ENCODE measurements at places on chromosomes 12 and 14. TPM values are rescaled to one million over a fixed set of nuclear protein-coding genes. Genes with fewer than 3 reads are reported as not detected.

The NANOG gene
- not detected for total RNA-seq

The MYBPC1 gene
- total RNA-seq: not detected

The ANKRD52 gene
- 42.1 TPM for total RNA-seq

The POTEG gene
- not detected for total RNA-seq

The CBLN3 gene
- total RNA-seq: 1.1 TPM

The GLS2 gene
- 0.20 TPM for total RNA-seq

The PLEKHG7 gene
- total RNA-seq: not detected

The EPS8 gene
- total RNA-seq: 55.2 TPM

The PRORP gene
- 42.9 TPM for total RNA-seq

The GLT8D2 gene
- 0.20 TPM for total RNA-seq

The PSMA6 gene
- total RNA-seq: 319 TPM

The CRIP1 gene
- total RNA-seq: 1,791 TPM

The PRB3 gene
- not detected for total RNA-seq

The PAPLN gene
- total RNA-seq: 5.6 TPM

The LBHD2 gene
- not detected for total RNA-seq

The TPH2 gene
- not detected for total RNA-seq

The GPR68 gene
- 0.18 TPM for total RNA-seq

The ACSS3 gene
- total RNA-seq: not detected

The CLEC7A gene
- total RNA-seq: not detected

The NGB gene
- not detected for total RNA-seq

The NYNRIN gene
- total RNA-seq: 0.39 TPM

The PPFIA2 gene
- not detected for total RNA-seq

The GPR135 gene
- total RNA-seq: 0.70 TPM

The PLA2G1B gene
- not detected for total RNA-seq

The DAZAP2 gene
- 325 TPM for total RNA-seq

The IGFBP6 gene
- total RNA-seq: 242 TPM

The FCF1 gene
- 46.5 TPM for total RNA-seq

The OTUB2 gene
- total RNA-seq: 3.0 TPM

The NKX2-1 gene
- 0.10 TPM for total RNA-seq

The MIP gene
- not detected for total RNA-seq

The C1R gene
- total RNA-seq: 49.7 TPM

The B3GNT4 gene
- total RNA-seq: 0.86 TPM

The CYP27B1 gene
- 2.0 TPM for total RNA-seq

The OLR1 gene
- 0.73 TPM for total RNA-seq

The NDUFB1 gene
- total RNA-seq: 330 TPM

The PDZRN4 gene
- 0.05 TPM for total RNA-seq

The ZNF605 gene
- total RNA-seq: 2.4 TPM

The ATG14 gene
- total RNA-seq: 5.3 TPM

The LTBP2 gene
- total RNA-seq: 7.6 TPM

The ATP5F1B gene
- total RNA-seq: 892 TPM

The KRT75 gene
- total RNA-seq: 0.08 TPM

The CFAP54 gene
- total RNA-seq: 1.1 TPM

The YLPM1 gene
- 50.3 TPM for total RNA-seq

The CACNA2D4 gene
- total RNA-seq: not detected

The CERS5 gene
- total RNA-seq: 26.5 TPM

The FAR2 gene
- 0.34 TPM for total RNA-seq

The KLHDC1 gene
- total RNA-seq: 0.30 TPM

Measured in A549 treated with Hydrocortisone at 1 μM for 4 hours (cell line).